Stimulated activated CD4-positive, alpha-beta T cell treated with anti-CD3 and anti-CD28 coated beads, Interleukin-2, amount 100 ng/mL, for 24 hours (primary cell): ENCODE measurements at places on chromosomes 2 and 18.

DNA sequence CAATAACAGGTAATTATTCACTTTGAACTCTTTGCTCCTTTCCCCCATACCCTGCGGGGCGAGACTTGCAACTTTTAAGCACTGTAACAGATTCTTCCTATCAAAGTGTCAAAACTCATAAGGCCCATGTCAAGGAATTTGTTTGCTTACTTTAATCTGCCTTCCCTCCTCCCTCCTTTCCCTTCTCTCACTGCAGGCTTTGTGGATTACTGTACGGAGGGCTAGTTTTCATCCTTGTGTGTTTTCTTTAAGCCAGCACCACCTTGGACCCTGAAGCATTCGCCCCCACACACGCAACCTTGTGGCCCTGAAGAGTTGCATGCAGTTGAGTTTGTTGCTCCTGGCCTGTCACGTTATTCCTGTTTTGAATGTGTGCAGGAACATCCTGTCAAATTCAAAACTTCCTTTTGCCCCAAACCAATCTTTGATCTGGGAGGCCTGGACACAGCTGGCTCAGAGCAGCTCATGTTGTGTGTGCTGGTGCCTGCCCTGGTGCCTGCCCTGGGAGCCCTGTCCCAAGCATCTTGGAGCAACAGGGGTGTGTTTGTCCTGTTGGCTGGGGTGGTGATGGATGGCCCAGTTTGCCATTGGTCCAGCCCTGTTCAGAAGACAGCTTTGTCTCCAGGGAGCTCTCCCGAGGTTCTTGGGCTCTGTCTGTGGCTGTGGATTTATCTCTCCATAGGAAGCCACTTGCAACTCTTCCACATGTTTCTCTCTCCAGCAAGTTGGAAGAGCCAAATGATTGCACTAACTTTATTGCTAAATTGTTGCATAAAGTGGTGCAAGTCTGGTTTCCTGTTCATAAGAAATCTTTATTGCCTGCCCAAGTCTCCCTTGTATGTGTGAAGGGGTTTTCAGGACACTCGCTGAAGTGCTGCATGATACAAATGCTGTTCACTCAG, 199.6 kb downstream of the VAPA start:
- no peak for DNase-seq

DNA sequence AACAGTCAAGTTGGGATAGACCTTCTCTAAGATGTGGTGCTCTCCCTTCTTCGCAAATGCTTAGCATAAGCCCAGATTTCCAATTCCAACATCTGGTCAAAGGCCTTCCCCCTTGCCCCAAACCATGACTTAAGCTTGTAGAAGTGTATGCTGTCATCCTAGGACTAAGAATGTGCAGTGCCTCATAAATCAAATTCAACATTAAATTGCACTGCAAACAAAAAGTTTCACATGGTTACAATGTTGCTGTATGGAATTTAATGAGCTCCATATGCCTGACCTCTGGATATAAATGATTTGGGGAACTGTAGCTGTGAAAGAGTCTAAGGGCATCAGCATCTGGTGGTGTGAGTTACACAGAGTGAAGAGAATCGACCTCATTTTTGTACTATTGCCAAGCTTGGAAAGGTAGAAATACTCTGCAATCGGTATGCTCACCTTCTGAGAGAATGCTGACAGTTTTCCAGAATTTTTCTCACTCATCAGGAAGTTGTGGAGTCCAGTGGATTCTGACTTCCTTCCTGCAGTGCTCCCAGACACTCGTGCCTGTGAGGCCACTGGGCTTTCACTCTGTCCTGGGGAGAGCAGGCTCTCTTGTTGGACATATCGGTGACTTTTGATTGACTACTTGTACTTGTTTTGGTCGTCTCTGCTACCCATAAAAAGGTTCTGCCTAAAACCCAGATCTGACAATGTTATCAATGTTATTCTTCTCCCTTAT, 40.6 kb downstream of the FASTKD2 start:
- DNase-seq, result no peak

GRCh38 chr2:232523682-232524597, 2.0 kb upstream of the CHRND start:
- DNase-seq, result peak; percentile 30

- no peak for DNase-seq
Observed at GRCh38 chr18:35605686-35606417, 24.3 kb downstream of the GALNT1 start.

DNA sequence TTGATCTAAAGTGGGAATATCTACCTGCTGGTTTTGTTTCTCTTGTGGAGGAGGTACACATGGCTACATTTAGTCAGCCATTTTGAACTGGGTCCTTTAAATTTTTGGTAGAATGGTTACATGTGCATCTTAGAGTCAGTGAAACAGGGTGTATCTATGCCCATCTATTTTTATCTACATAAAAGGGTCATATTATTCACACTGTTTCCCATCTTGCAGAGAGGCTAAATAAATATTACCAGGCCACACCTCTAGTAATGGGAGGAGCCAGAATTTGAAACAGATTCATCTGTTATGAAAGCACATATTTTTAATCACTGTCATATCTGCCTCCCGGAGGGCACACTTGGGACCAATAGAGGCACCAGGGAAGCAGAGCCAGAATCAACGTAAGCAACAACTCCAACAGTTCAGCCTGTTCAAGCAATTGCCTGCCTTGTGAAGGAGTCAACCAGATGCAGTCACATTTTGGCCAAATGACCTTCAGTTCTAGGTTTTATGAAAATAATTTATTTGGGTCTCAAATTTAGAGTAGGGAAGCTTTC, 376.8 kb downstream of the TSN start:
- DNase-seq, result no peak

GRCh38 chr2:221574231-221574570, 2.1 kb upstream of the EPHA4 start:
- no peak for DNase-seq

GRCh38 chr2:239856620-239857285, 168.4 kb downstream of the NDUFA10 start:
- DNase-seq, result no peak

DNA sequence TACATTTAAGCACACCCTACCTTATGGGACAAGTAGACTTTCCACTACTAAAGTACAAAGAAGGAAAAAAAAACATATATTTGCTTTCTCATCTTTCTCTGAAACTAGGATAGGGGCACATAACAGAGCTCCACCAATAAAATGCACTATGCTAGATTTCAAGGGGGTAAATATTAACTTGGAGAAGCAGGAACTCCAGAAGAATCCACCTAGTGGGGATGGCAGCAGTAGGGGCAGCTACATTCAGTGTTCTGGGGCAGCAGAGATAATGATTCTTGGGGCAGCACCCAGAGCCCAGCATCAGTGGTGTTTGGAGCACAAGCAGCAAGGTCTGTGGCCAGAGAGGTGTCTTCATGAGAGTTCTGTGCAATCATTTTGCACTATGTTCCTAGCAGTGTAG, 64.7 kb downstream of the DTNB start:
- no peak for DNase-seq

DNA sequence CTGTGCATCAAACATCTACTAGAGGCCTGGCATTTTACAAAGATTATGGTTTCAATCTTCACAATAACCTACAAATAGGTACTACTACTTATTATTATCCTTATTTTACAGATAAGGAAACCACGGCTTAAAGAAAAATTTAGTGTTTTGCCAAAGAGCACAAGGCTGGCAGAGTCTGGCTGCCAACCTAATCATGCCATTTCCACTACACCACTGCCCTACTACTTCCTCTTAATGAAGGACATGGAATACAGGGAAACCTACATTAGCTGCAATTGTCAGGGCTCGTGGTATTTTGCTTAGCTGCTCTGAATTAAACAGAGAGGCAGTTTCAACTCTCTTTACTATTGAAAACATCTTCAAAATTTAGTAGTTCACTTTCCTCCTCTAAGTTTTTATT, 5.9 kb downstream of the MBOAT2 start:
- no peak for DNase-seq

GRCh38 chr2:219886615-219887014, 259.2 kb downstream of the SLC4A3 start:
- DNase-seq, result no peak

GRCh38 chr2:121755237-121756111, at the start of gene TSN:
TSN (plus strand) TSS chr2:121755651; CDS start chr2:121755780, 129 bp downstream.
- peak; percentile 98 for DNase-seq

DNA sequence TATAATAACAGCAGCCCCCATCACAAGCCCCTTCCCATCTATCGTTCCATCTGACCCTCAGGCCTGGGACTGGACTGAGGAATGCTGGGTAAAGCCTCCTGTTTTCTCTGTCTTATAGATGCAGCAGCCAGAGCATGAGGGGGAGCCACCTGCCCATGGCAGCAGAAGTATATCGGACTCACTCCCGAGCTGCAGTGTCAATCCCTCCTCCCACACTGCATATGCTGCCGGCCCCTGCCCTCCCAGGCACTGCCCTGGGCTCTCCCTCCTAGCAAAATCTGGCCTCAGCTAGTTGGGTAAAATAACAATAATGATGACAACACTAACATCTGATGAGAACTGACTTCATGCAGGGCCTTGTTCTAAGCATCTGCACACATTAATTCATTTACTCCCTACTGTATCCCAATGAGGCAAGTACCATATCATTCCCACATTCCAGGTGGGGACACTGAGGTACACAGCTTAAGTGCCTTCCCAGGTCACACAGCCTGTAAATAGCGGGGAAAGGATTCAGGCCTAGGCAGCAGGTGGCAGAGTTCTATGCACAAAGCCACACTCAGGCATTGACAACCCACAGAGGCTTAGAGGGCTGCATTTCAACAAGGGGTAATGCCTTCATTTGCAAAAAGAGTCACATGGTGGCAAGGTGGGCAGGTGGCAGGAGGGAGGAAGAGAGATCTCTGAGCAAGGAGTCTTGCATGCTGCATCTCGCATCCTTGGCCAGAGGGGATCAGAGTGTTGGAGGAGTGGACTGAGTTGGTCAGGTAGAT, 190.0 kb downstream of the ZBTB7C start:
- no peak for DNase-seq

DNA sequence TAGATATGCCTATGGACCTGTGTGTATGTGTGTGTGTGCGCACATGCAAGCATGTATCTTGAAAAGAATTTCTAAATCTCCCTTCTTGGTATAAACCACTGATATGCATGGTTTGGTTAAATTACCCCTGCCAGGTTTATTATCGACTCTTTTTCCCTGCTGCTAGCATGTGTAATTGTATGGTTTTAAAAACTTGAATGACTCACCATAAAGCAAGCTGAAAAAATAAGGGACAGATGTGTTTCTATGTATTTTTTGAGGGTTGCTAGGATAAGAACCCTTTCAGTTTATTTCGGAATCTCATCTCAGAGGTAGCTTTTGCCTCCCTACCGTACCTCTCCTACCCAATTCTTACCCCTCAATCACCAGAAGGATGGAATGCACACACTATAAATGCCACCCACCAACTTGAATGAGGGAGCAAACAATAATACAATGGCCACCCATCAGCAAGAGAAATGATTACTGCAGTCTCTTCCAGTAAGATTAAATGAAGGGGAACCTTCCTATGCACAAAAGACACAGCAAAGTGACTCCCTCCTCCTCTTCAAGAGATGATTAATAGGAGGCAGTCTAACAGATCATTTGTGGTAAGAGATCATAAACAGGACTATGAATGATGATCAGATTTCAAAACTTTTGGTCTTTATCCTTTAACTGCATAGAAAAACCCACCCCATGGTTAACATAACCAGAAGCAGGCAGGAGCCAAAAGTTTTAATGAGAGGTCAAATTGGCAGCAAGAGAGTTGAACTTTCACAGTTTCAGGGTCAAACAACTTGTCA, 357.2 kb downstream of the SATB2 start:
- no peak for DNase-seq

DNA sequence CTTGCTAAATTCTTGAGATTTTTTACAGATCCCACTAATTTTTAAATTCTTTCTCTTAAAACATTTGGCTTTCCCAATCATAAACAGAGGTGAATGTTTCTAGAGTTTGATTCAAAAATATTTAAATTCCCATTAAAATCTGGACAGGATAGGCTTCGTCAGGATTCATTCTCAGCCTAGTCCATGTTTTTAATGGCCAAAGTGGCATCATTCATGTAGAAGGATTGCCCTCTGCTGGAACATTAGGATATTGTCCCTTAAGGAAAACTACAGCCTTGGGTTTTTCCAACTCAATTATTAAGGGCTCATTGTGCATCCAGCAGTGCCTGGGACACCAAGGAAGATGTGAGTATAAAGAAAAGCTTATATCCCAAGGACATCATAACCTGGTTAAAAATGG, 71.7 kb downstream of the TPGS2 start:
- no peak for DNase-seq

- DNase-seq, result no peak
Observed at GRCh38 chr18:32042337-32042736, 23.7 kb downstream of the RNF125 start.

GRCh38 chr2:86557836-86558235, 5.4 kb downstream of the CHMP3 start:
- DNase-seq, result no peak
